ENCODE measurements at places on chromosomes 7 and 10.

DNA sequence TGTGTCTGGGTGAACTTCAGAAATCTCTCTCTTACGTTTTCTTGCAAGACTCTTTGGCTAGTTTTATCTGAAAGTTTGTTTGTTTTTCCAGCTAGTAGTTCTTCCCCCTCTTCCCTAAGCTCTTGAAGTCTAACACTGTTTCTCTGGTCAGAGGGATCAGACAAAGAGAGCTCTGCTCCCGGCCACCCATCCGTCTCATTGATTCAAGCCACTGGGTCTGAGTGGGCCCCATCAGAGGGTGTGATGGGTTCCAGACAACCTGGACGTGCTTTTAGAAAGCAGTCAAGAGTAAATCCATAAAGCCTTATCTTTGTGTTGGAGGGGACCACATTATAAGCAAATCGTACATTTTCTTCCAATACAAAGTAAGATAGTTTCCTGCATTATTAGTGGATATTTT is 242.6 kb upstream of the C7orf33 start:
- DNase-seq: no peak

DNA sequence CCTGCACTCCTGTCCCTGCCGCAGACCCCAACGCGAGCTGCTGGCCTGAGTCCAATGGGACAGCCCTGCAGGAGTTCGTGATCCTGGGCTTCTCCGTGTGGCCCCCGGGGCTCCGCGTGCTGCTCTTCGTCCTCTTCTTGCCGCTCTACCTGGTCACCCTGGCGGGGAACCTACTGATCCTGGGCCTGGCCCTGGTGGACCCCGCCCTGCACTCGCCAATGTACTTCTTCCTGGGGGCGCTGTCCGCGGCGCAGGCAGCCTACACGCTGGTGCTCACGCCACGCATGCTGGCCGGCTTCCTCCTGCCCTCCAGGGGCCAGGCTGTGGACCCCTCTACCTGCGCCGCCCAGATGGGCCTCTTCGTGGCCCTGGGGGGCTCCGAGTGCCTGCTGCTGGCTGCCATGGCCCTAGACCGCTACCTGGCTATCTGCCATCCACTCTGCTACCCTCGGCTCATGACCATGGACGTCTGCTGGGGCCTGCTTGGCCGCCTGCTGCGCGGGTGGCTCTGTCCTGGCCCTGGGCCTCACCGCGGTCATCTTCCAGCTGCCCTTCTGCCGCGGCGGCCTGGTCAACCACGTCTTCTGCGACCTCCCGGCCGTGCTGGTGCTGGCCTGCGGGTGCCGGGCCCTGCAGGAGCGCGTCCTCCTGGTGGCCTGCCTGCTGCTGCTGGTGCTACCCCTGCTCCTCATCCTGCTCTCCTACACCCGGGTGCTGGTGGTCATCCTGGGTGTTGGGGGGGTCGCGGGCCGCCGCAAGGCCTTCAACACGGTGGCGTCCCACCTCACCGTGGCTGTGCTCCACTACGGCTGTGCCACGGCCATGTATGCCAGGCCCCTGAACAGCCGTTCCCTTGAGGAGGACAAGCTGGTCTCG is 71.7 kb downstream of the RBAK start:
- DNase-seq: no peak

DNA sequence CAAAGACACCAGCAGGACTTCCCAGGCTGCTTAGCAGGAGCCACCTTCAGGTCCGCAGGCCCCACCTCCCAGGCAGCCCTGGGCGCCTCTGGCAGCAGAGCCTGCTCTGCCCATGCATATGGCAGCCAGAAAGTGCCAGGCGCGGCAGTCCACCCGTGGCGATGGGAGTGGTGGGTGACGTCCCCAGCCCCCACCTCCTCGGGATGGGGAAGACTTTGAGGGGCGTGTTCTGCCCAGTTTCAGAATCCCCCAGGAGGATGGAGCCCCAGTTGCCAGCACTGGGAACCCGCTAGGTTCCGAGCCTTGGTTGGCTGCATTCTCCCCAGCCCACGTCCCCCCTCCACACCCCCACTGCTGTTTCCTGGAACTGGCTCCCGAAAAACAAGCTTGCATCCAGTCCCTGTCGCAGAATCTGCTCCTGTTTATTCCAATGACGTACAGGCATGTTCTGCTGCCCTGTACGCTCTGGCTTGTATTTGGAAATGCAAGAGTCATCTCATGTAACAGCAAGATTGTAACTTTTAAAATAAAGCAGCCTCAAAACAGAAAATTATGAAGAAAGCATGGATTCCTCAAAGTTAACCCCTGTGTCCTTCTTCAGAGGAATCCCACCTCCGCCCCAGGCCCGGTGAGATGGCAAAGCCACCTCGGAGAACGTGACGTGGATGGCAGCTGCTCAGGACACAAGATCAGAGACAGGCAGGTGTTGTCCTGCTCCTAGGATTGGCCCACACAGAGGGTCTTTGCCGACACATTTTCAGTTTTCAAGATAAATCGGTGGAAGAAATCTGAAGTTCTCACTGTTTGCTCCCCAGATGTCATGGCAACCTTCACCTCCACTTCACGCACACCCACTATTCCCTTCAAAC is 87.8 kb upstream of the PPP2R2D start:
- DNase-seq: no peak

GRCh38 chr10:69684981-69685353 is 54.9 kb downstream of the FAM241B start:
- no peak for DNase-seq

DNA sequence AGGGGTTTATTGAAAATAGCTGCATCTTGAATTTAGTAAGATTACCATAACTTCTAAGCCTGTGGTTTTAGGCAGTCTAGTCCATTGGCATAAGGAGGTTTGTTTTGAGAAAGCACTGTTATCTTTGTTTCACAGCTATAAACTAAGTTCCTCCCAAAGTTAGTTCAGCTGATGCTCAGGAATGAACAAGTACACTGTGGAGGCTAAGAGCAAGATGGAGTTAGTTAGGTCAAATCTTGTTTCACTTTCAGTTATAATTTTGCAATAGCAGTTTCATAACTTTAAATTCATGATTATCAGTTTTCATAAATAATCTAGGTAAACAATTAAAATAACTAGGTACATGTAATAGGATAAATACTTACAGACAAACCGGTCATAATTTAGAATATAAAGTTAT is 15.4 kb downstream of the SEC61G start:
- DNase-seq: no peak

GRCh38 chr10:60288256-60288655 is 101.4 kb downstream of the ANK3 start:
- no peak for DNase-seq

GRCh38 chr7:12490107-12490688 is 80.3 kb upstream of the SCIN start:
- DNase-seq: no peak

GRCh38 chr7:101969997-101970585 is 152.7 kb downstream of the CUX1 start:
- DNase-seq: no peak

DNA sequence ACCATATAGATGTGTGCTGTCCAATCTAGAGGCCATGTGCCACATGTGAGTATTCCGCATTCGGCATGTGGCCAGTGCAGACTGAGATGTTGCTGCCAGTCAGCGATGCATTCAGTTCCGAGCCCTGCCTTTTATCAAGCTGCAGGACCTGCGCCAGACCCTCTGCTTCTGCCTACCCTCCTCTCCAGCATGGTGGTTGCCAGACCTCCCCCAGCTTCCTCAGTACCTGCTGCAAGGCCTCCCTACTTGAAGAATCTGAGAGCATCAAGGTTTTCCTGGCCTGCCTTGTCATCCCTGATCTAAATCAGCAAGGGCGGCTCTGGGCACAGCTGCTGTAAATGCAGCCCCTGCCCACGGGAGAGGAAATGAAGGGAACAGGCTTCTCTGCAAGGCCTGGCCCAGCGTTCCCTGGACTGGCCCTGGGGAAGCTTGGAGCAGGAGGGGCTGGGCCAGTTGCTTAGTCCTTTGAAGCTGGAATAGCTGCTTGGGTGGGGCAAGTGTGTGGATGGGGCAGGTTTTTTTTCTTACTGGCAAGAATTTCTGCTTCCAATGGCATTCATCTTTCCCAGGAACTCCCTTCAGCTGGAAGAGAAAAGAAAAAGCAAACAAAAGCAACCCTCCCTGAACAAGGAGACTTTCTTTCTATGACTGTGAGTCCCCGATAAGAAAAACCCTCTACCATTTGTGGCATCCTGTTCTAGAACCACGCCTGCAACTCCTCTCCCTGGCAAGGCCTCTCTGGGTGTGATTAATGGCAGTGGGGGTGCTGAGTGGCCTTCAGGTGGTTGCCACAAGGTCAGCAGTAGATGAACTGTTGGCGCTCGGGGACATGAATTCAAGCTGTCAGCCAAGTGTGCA is 93.0 kb downstream of the NHLRC2 start:
- no peak for DNase-seq

GRCh38 chr10:61832866-61833481 is 68.5 kb upstream of the ARID5B start:
- no peak for DNase-seq

DNA sequence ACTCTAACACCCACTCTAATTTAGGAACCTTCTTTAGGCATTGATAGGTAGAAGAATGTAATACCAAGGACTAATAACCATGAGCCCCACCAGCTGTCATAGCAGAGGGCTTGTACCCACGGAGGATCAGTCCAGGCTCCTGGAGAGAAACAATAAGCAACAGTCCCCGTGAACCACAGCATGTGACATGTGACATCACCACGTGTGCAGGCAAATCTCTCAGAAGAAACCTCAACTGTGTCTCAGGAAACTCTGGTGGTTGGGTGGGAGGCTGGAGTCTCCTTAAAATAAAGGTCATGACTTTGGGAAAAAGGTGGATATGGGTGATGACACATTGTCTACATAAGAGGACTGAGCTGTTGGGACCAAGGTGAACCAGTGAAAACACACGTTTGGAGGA is 653.9 kb upstream of the FOXK1 start:
- DNase-seq: no peak

- DNase-seq: no peak
Observed at GRCh38 chr7:156533964-156534363, 106.6 kb upstream of the RNF32 start.

DNA sequence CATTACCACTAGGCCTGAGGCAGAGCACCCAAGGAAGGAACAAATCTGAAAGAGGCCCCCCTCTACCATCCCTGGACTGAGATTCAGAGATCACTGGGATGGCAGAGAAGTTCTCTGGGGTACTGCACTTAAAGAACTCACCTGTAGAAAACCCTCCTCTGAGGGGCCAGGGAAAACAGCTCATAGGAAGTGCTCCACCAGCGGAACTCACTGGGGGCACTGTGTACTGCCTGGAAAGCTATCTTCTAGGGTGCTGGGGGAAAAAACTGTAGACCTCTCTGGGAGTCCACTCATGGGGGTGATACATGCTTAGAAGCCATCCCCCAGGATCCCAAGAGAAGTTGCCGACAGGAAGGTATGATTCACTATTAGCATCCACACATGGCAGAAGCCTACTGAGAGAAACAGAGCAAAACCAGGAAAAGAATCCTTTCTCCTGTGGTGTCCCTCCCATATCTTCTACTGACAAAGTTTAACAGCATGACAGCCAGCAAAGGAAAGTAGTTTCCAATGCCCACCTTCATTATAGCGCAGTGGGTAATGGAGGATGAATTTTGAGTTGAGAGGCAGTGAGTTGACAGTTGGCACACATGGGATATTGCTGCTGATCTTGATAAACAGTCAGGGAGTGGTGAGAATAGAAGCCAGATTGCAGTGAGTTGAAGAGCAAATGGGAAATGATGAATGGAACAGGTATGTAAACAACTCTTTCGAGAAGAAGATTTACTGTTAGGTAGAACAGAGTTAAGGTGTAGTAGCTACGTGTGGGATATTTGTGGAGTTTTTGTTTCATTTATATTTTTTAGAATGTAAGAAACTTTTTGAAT is 20.9 kb downstream of the ANKIB1 start:
- DNase-seq: no peak

GRCh38 chr7:119028736-119029135 is 804.2 kb downstream of the ANKRD7 start:
- no peak for DNase-seq

GRCh38 chr7:122256046-122256445 is 48.5 kb downstream of the FEZF1 start:
- DNase-seq: no peak

DNA sequence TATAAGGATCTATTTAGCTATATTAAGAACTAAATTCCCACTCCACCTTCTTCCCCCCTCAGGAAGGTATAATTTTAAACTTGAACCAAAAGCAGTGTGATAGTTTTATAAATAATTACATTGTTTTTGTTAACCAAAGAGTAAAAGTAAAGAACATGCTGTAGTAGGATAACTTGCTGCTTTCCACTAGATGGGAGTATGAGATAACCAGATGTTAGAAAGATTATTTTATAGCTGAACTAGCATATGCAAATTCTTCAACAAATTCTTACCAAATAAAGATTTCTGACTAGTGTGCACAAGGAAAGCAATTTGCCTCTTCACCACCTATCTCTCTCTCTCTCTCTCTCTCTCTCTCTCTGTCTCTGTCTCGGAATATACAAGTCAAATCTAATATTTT is 31.8 kb downstream of the TES start:
- no peak for DNase-seq

GRCh38 chr10:110992006-110992800 is 72.8 kb downstream of the SHOC2 start:
- no peak for DNase-seq

- DNase-seq: no peak
Observed at GRCh38 chr7:1237704-1238255, 5.1 kb downstream of the UNCX start.

DNA sequence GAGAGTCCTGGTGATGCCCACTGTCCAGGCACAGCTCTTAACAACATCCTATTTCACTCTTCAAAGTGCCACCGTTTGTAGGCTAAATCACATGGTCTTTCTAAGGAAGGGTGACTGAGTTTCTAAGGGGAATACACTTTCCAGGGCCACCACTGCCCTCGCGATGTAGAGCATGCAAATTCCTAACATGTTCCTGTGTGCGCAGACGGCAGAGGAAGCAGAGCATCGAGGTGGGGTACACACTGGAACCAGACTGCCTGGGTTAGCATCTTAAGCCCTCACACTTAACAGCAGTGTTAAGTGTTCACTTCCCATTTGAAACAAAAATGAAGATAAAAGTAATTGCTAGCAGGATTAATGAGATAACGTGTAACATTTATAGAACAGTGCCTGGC is 3.0 kb downstream of the VOPP1 start:
- DNase-seq: no peak

DNA sequence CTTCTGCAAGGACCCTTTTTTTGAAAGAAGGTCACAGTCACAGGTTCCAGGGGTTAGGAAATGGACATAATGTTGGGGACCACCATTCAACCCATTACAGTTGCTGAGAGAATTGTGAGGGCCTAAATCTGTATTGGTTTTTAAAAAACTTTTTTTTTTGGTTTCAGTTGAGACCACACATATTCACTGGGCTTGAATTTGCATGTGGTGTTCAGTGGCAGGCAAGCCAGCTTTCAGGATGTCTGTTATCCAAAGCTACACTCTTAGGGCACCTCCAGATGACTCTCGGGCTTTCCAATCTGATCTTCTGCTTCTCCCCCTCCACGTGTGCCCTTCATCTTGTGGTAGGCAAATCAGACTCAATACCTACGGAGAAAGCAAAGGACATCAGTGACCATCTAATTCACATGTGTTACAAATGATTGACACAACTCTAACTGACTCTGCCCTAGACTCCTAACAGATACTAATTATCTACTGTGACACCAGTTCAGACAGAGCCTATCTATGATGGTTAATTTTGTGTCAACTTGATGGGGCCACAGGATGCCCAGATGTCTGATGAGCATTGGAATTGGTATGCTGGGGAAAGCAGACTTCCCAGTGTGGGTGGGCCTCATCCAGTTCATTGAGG is 93.3 kb upstream of the ELMO1 start:
- no peak for DNase-seq

GRCh38 chr10:63052083-63052482 is 81.0 kb upstream of the NRBF2 start:
- DNase-seq: no peak
